ENCODE measurements at places on chromosomes 5 and 9. TPM values are rescaled to one million over a fixed set of nuclear protein-coding genes. Genes with fewer than 3 reads are reported as not detected.

SPATA31D4 gene
- not detected for total RNA-seq

RASGRF2 gene
- total RNA-seq = 6.3 TPM

DNA sequence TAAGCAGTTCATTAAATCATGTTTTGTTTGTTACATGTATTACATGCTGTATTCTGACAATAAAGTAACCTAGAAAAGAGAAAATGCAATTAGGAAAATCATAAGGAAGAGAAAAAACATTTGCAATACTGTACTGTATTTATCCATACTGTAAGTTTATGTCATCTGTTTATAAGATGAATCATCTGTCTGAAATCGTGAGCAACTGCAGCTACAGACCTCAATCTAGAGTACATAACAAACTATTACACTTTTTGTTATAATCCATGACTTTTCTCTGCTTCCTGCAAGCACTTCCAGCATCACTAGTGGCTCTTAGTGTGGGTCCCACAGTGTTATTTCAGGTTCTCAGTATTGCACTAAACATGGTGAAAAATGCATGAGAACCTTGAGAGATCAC is 144.4 kb upstream of the NR4A3 start:
- no peak overlapping the region for H3K27ac ChIP-seq
- H3K27me3 ChIP-seq = no peaks in the 10 kb centered on the region
- no peak for DNase-seq
- H3K36me3 ChIP-seq = no peaks in the 10 kb centered on the region

- no peak overlapping the region for H3K27ac ChIP-seq
- no peaks in the 10 kb centered on the region for H3K4me1 ChIP-seq
- no peaks in the 10 kb centered on the region for H3K27me3 ChIP-seq
- no peaks in the 10 kb centered on the region for H3K36me3 ChIP-seq
Measured at GRCh38 chr5:152269533-152269932, 135.5 kb downstream of the NMUR2 start.

- no peaks in the 10 kb centered on the region for H3K27me3 ChIP-seq
- H3K4me1 ChIP-seq = no peaks in the 10 kb centered on the region
- DNase-seq = no peak
Measured at GRCh38 chr5:116088062-116088461, 3.2 kb downstream of the COMMD10 start.

DNA sequence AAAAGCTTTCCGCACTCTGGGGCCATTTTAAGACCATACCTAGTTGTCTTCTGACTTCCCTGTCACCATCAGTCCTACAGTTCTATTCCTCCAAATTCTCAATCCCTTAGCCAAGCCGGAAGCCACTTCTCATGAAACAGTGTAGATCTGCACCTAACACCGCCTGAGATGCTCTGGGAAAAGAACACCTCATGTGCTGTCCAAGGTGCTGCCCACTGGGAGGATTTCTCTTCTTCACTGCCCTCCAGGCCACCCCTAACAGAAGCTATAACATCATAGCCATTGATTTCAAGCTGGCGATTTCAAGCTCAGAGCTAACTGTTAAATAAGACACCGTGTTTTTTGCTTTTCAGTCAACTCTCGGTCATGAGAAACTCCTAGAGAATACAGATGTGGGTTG is 559.3 kb downstream of the CCDC171 start:
- no peaks in the 10 kb centered on the region for H3K4me1 ChIP-seq
- no peaks in the 10 kb centered on the region for H3K36me3 ChIP-seq
- no peak overlapping the region for H3K4me3 ChIP-seq
- no peaks in the 10 kb centered on the region for H3K27me3 ChIP-seq
- H3K27ac ChIP-seq = no peak overlapping the region

DNA sequence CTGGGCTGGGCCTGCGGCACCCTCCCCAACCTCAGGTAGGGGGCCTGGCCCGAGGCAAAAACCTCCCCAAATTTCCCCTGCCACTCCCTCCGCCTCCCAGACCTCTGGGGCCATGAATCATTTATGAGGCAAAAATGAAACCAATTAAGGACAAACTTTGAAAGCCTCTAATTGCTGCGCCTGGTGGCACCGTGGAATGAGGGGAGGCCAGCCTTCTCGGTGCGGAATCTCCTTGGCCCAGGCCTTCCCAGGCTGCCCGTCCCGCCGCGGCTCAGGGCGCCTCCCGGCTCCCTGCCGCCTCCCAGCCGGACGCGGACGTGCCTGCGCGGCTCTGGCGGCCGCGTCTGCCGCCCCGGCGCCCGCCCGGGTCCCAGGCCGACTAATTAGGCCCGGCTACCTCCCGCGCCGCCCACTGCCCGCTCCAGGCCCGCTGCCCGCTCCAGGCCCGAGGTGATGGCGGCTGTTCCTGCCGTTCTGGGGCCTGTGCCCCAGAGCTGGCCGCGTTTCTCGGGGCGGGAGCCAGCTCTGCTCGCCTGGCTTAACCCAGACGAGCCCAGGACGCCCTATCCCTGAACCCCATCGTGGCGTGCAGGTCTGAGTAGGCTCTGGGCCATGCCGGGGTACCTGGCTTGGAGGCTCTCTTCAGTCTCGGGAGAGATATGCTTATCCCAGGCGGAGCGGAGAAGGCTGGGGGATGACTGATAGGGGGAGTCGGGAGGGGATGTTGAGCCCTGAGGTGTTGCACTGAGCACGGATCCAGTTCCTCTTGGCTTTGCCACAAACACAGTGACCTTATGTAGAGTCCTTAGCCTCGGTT is 20.1 kb downstream of the CXXC5 start:
- peaks cover 98% of the 10 kb centered on the region for H3K4me1 ChIP-seq
- H3K36me3 ChIP-seq = no peaks in the 10 kb centered on the region
- no peak for DNase-seq
- no peaks in the 10 kb centered on the region for H3K27me3 ChIP-seq
- H3K27ac ChIP-seq = peak overlapping the region; percentile 97

DNA sequence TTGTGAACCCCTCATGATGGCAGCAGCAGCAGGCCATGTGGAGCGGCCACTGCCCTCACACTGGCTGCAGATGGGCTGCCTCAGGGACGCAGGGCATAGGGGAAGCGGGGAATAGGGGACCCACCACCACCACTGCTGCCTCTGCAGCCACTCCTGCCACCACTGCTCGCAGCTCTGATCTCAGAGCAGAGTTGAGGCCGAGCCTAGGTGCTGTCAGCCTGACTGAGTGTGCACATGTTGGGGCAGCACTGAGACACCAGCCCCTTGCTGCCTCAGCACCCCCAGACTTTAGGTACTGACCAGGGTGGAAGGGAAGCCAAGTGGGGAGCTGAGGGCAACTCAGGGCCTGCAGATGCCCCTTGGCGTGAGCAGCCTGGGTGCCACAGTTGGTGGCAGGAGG is 843.9 kb upstream of the DMAC1 start:
- no peaks in the 10 kb centered on the region for H3K4me1 ChIP-seq
- DNase-seq = no peak
- no peak overlapping the region for H3K4me3 ChIP-seq
- H3K27me3 ChIP-seq = no peaks in the 10 kb centered on the region

- H3K27me3 ChIP-seq = no peaks in the 10 kb centered on the region
- no peaks in the 10 kb centered on the region for H3K36me3 ChIP-seq
- H3K4me3 ChIP-seq = no peak overlapping the region
- H3K27ac ChIP-seq = no peak overlapping the region
Measured at GRCh38 chr5:134642931-134643530, 5.6 kb upstream of the SEC24A start.

DNA sequence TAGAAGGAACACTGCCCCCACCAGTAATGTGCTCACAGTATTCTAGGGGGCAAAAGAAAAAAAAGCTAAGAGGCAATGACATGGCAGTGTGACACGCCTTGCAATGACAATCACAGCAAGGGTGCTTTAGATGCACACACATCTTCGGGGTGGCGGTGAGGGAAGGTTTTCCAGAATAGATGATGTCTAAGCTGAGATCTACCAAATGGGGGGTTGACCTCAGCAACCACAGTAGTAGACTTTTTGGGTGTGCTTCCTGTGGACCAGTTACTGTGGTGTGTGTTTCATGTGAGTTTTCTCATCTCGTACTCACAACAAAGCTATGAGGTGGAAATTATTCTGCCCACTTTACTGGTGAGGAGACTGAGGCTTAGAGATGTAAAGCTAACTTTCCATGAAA is 10.2 kb upstream of the IL12B start:
- H3K4me1 ChIP-seq = no peaks in the 10 kb centered on the region
- H3K36me3 ChIP-seq = no peaks in the 10 kb centered on the region
- H3K27ac ChIP-seq = no peak overlapping the region
- H3K27me3 ChIP-seq = no peaks in the 10 kb centered on the region
